ENCODE measurements at places on chromosomes 12 and 14. TPM values are rescaled to one million over a fixed set of nuclear protein-coding genes. Genes with fewer than 3 reads are reported as not detected.

The GLIPR1 gene
- total RNA-seq, result 43.7 TPM

The NANOG gene
- under 0.01 TPM for total RNA-seq

The FGF23 gene
- not detected for total RNA-seq

The DDX24 gene
- total RNA-seq, result 158 TPM

The GPR65 gene
- under 0.01 TPM for total RNA-seq

The SLC38A4 gene
- total RNA-seq, result 1.2 TPM

The KRT82 gene
- total RNA-seq, result not detected

The P2RX7 gene
- 3.8 TPM for total RNA-seq

The TMEM119 gene
- 611 TPM for total RNA-seq

The IAPP gene
- not detected for total RNA-seq

The PTCSC3 gene
- not detected for total RNA-seq

The GPD1 gene
- not detected for total RNA-seq

The SPIC gene
- total RNA-seq, result not detected

The TPH2 gene
- total RNA-seq, result not detected

The SMIM41 gene
- 4.5 TPM for total RNA-seq

The TMBIM4 gene
- 65.8 TPM for total RNA-seq

The CACNA2D4 gene
- total RNA-seq, result 1.5 TPM

The COL2A1 gene
- under 0.01 TPM for total RNA-seq

The GALNT16 gene
- total RNA-seq, result 4.6 TPM

The BIN2 gene
- total RNA-seq, result not detected

The MGST1 gene
- total RNA-seq, result 123 TPM

The EIF2S3B gene
- 0.87 TPM for total RNA-seq

The JDP2 gene
- total RNA-seq, result 48.6 TPM

The OSBPL8 gene
- total RNA-seq, result 105 TPM

The SNAPC1 gene
- 9.9 TPM for total RNA-seq

The OTX2 gene
- not detected for total RNA-seq

The CFAP54 gene
- 3.1 TPM for total RNA-seq

The AMN gene
- total RNA-seq, result 0.15 TPM

The FAIM2 gene
- 2.6 TPM for total RNA-seq

The RNF212B gene
- not detected for total RNA-seq

The LALBA gene
- not detected for total RNA-seq

The NUP37 gene
- total RNA-seq, result 42.8 TPM

The GPRC5A gene
- total RNA-seq, result 3.1 TPM

The CLEC1A gene
- total RNA-seq, result not detected

The NTS gene
- 0.50 TPM for total RNA-seq

The XPOT gene
- total RNA-seq, result 121 TPM

The SAMD15 gene
- 3.3 TPM for total RNA-seq

The CLEC4A gene
- 2.2 TPM for total RNA-seq

The TAS2R31 gene
- total RNA-seq, result 5.1 TPM

The COX8C gene
- not detected for total RNA-seq

The LUM gene
- 202 TPM for total RNA-seq

The EAPP gene
- total RNA-seq, result 46.3 TPM

The PNN gene
- total RNA-seq, result 10.9 TPM

The PRKD1 gene
- 11.7 TPM for total RNA-seq

Measured in smooth muscle cell of trachea (primary cell).